ENCODE measurements at places on chromosomes 16 and 17.
A peak's percentile ranks its signal among the peaks of the same experiment; 100 is the strongest.

GRCh38 chr17:39624313-39624712, 2.4 kb upstream of the PPP1R1B start:
- DNase-seq: no peak

DNA sequence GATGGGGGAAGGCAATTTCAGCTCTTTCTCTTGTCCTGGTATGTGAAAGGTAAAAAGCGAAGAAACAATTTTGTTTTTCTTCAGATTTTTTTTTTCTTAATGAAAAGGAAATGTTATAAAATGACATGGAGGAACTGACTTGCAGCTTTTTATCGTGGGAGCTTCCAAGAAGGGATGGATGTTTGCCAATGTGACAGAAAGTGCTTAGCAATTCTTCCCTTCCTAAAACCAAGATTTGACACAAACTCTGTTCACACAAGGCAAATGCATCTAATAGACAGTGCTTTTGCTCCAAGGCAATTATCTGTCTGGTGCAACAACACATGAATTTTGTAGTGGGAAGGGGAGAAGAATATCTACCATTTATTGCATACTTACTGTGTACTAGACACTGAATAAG, 988.5 kb downstream of the CDH11 start:
- DNase-seq: no peak

- no peak for DNase-seq
Observed at GRCh38 chr16:58046936-58047335, 21.4 kb downstream of the MMP15 start.

GRCh38 chr17:57987581-57988300, at the start of gene VEZF1:
TSS of gene VEZF1 (minus strand) at chr17:57988254. CDS start at chr17:57988111, 143 bp downstream.
- peak; percentile 92 for DNase-seq

GRCh38 chr16:80893686-80894085, 89.3 kb upstream of the CDYL2 start:
- no peak for DNase-seq
